ENCODE measurements at places on chromosomes 7 and 10.

GRCh38 chr7:105210721-105211205 is 178.0 kb downstream of the SRPK2 start:
- no peak for DNase-seq

- DNase-seq = no peak
Observed at GRCh38 chr10:78763651-78764395, 304.9 kb upstream of the ZMIZ1 start.

DNA sequence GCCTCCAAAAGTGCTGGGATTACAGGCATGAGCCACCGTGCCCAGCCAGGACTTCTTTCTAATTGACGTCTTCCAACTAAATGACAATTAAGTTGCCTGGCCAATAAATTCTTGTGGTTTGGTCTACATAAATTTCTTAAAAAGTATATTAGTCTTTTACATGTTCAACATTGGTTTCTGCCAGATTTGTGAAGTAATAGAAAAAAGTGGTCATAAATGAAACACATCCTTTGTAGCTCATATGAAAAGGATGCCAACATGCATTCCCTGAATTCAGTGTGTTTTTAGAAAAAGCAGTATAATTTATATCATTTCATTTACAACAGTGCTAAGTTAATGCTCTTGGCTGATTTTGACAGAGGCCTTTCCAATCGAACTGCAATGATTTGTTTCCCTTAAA is 215.0 kb downstream of the TAX1BP1 start:
- DNase-seq = no peak

- peak; percentile 19 for DNase-seq
Observed at GRCh38 chr7:127885843-127886242, 145.4 kb downstream of the LRRC4 start.

- DNase-seq = no peak
Observed at GRCh38 chr10:734481-734880, 45.0 kb upstream of the DIP2C start.

GRCh38 chr7:145655666-145656065 is 460.9 kb upstream of the CNTNAP2 start:
- no peak for DNase-seq

- peak; percentile 95 for DNase-seq
Observed at GRCh38 chr10:89086801-89087521, 96.4 kb downstream of the FAS start.

DNA sequence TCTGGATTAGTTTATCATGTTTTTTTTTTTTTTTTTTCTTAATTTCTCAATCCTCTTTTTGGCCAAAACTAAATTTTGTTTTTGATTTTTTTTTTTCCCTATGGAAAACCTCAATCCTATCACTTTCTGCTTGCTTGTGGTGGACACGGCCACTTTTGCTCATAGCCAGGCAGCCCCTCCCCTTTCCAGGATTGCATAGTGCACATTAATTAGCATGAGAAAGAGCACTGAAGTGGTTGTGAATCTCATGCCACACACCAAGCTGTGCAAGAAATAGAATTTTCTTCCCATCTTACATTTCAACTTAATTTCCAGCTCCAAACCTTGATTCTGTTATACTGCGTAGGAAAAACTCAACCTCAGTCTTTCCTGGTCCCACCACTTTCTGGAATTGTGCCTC is 34.6 kb downstream of the MGAM2 start:
- no peak for DNase-seq

- DNase-seq = no peak
Observed at GRCh38 chr10:28940158-28940888, 263.0 kb downstream of the BAMBI start.

GRCh38 chr7:76151932-76152331 is 49.8 kb upstream of the SRRM3 start:
- no peak for DNase-seq

DNA sequence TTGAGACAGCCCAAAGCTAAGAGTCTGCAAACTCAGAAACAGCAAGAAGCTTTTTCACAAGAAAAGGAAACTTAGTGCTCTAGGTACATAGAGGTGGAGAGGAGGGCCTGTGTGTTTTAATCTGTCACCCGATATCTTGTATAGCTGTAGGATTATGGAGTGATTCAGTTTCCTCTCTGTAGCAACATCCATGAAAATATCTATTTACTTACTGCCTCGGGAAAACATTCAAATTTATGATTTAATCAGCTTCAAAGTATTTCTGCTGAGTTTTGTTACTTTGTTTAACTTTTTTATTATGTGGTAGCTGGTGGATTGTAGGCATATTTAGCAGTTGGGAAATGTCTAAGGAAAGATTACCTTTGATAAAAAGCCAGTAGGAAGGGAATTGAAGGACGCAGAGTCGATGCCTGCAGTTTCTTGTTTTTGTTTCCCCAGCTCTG is 292.0 kb downstream of the CCDC3 start:
- DNase-seq = no peak

DNA sequence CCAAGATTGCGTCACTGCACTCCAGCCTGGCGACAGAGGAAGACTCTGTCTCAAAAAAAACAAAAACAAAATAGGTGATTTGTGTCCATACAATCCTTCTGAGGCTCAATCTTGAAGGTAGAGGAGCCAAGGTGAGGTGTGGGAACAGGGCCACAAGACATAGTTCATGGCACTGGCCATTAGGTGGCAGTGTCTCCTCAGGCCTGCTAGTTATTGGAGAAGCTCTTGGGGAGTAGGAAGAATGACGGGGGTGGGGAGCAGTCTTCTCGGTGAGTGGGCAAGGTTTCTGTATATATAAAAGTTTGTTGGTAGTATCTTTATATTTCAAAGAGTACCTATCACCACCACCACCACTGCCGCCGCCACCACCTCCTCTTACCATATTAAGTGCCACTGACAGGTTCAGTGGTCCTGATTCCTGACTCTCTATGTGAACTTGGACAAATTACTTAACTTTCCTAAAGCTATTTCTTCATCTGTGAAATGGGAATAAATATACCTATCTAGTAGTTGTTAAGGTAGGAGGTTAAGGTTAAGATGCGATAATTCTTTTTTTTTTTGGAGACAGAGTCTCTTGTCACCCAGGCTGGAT is 24.0 kb downstream of the CCSER2 start:
- peak; percentile 69 for DNase-seq

GRCh38 chr10:82815680-82816079 is 940.7 kb downstream of the NRG3 start:
- no peak for DNase-seq

- DNase-seq = no peak
Observed at GRCh38 chr7:34338961-34339526, 319.0 kb upstream of the NPSR1 start.

DNA sequence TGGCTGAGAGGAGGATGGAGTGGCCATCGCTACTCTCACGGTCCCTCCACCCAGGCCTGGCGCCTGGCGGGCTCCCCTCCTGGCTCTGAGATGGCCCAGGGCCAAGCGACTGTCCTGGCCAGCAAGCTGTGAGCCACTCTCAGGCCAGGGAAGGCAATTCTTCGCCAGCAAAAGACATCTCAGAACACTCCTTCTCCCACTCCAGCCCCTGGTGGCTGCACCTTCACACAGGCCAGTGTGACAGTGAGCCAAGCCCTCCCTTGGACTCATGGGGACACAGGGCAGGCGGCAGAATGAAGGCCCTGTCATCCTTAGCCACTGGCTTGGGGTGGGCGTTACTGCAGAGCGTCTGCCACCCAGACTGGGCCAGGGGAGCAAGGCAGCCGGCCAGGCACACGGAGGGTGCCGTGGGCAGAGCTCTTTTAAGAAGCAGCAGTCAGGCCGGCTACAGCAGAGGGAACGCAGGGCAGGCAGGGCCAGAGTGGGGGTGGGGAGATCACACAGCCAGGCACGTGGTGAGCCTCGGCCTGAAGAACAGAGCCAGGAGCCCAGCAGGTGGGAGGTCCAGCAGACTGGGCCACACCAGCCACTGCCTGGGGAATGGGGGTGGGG is 14.4 kb downstream of the STK32C start:
- no peak for DNase-seq

- DNase-seq = no peak
Observed at GRCh38 chr7:155293721-155294510, 3.8 kb upstream of the INSIG1 start.

DNA sequence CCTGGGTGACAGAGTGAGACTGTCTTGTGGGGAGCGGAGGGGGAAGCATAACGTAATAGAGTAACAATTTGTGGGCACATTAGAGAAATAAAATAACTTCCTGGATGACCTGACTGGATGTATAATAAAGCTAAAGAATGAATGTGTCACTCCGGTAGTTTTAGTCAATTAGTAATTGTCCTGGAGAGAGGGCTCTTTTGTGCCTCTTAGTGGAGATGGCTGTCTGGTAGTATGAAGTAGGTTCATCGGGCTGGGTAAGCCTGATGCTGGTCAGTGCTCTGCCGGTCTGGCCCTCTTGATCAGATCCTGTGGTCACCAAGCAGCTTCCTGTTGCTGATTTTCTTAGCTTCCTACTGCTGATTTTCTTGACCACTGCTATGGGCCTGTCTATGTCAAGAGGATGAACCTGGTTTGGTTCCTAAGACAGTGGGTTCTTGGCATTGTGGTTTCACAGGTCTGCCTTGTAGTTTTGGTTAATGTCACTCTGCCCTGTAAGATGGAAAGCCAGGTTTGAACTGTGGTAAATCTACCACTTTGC is 34.1 kb downstream of the ZRANB1 start:
- DNase-seq = no peak

- DNase-seq = no peak
Observed at GRCh38 chr7:47778153-47778661, 170.1 kb downstream of the PKD1L1 start.

DNA sequence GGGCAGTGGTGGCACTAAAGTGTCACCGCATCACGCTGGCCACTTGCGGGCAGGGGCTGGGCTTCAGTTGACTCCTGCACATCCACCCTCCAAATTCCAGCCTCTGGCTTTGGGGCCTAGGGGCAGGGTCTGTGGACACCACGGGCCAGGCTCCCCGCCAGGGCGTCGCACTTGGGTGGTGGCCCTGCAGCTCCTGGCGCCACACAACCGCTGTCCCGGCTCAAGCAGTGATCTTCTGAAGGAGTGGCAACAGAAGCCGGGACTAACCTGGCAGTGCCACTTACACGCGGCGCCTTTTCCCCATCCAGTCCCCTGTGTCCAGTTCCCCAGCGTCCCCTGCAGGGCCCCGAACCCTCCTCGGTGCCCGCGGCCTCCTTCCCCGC is 134.3 kb upstream of the ZNF92 start:
- no peak for DNase-seq

DNA sequence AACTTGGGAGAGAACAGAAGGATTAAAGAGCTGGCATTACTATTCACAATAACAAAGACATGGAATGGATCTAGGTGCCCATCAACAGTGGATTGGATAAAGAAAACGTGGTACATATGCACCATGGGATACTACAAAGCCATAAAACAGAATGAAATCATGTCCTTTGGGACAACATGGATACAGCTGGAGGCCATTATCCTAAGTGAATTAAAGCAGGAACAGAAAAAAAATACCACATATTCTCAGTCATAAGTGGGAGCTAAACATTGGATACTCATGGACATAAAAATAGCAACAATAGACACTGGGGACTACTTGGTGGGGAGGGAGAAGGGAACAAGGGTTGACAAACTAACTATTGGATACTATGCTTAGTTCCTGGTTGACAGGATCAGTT is 133.2 kb upstream of the ITGB1 start:
- no peak for DNase-seq

- DNase-seq = no peak
Observed at GRCh38 chr7:8291397-8292141, 29.6 kb upstream of the ICA1 start.

DNA sequence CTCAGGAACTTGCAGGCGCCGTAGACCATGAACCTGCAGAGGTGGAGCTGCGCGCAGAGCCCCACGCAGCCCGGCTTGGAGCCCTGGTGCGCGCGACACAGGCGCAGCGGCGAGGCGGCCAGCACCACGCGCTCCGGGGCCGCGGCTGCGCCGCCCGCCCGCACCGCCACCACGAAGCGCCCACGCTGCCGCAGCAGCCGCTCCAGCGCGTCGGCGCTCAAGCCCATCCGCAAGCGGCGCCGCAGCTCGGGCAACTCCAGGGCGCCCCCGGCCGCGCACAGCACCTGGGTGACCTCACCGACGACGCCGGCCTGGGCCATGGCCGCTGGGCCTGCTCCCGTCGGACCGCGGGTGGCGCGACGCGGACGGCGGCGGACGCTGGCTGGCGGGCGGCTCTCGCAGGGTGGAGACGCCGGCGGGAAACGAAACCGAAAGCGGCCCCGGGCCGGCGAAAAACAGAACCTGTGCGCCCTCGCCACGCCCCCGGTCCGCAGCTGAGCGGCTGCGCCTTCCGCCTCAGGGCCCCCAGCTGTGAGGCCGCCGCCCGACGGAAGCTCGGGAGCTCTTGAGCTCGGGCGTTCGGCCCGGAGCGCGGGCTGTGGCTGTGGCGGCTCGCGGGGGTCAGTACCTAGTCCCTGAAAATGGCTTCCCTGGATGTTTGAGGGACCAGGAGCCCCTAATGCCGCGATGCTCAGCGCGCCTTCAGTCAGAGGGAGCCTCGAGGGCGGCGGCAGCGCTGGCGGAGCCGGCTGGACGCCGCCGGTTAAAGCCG is at the start of gene PARP12:
TSS of gene PARP12 (minus strand) at position 424 of the 772 bp plus-strand sequence. CDS start at position 320, 104 bp downstream.
- peak; percentile 96 for DNase-seq

DNA sequence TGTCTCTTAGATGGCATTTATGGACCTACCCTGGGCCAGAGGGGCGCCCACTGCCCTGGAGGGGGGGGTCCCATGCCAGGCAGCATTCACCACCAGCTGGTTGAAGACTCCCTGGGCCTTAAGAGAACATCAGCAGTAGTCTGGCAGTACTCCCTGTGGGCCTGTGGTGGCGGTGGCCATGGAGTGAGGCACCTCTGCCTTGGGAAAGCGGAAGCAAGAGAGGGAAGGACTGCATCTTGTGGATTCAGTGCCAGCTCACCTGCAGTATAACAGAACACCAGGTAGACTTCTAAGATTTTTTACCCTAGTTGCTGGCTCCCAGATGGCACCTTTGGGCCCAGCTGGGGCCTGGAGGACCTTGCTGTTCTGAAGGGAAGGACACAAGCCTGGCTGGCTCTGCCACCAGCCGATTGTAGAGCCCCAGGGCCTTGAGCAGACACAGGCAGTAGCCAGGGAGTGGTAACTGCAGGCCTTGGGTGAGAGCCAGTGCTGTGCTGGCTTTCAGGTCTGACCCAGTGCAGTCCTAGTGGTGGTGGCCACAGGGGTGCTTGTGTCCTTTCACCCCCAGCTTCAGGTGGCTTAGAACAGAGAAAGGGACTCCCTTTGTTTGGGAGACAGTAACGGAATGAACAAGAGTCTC is 15.8 kb downstream of the PLAC9 start:
- DNase-seq = no peak

DNA sequence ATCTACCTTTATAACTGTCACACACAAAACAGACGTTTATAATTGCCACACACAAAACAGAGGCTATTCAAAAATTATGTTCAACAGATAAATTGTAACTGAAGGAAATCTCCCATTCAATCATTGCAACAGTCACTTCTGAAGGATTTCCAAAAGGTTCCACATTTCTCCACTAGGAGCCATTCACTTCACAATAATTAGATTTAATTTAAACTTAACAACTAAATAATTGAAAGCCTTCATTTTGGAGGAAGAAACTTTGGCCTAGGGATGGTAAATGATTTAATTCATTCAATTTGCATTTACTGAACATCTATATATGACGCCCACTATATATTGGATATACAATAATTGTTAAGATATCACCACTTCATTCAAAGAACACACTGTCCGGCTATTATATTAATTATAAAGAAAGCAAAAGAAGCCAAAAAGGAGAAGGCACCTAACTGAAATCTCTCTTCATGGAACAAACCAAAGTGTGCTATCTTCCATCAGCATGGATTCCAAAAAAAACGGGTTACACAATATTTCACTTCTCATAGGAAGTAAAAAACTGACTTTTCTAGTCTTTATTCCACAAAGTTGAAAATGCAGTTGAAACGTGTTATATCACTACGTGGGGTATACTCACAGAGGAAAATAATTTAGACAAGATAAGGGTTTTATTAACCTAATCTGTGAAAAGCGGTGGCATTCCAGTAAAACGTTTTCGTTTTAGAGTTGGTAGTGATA is 1.7 kb downstream of the ATAD1 start:
- peak; percentile 25 for DNase-seq

Measured in NB4 (cell line).